ENCODE measurements at places on chromosomes 6 and 20. TPM values are rescaled to one million over a fixed set of nuclear protein-coding genes. Genes with fewer than 3 reads are reported as not detected.

DNA sequence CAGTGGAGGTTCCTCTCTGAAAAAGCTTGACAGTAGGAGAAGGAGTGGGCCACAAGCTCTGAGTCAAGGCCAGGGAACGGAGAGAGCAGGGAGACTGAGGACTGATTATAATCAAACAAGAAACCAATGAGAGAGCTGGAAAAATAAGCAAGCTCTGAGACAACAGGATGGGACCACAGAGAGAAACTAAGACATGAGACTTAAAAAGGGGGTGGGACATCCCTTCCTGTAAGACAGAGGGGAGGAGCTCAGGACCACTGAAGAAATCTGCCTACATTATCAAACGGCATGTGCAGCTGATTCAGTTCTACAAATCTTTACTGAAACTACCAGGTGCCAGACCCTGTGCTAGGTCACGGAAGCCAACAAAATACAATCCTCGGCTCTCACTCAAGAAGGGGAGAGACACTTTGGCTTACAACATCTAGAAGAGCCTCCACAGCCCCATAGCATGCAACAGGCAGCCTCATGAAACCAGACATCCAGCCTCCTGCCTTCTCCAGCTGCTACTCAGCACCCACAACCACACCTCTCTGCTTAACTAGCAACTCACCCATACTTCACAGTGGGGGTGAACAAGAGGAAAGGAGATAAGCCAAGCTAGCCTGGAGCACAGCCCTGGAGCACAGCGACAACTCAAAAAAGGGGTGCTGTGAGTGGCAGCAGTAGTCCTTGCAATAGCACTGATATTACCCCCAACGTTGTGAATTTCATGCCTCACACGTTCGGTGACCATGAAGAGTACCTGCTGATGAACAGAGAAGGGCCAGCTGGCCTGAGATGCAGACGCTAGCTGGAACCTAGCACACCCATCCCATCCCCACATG, 39.1 kb upstream of the ANKRD60 start:
- H3K4me3 ChIP-seq = no peak overlapping the region
- DNase-seq = peak; percentile 53
- peaks cover 18% of the 10 kb centered on the region for H3K4me1 ChIP-seq

GRCh38 chr6:145707397-145707796, 27.9 kb downstream of the EPM2A start:
- H3K36me3 ChIP-seq = no peaks in the 10 kb centered on the region
- no peak overlapping the region for H3K4me3 ChIP-seq
- DNase-seq = no peak
- no peaks in the 10 kb centered on the region for H3K4me1 ChIP-seq
- no peaks in the 10 kb centered on the region for H3K27me3 ChIP-seq

DNA sequence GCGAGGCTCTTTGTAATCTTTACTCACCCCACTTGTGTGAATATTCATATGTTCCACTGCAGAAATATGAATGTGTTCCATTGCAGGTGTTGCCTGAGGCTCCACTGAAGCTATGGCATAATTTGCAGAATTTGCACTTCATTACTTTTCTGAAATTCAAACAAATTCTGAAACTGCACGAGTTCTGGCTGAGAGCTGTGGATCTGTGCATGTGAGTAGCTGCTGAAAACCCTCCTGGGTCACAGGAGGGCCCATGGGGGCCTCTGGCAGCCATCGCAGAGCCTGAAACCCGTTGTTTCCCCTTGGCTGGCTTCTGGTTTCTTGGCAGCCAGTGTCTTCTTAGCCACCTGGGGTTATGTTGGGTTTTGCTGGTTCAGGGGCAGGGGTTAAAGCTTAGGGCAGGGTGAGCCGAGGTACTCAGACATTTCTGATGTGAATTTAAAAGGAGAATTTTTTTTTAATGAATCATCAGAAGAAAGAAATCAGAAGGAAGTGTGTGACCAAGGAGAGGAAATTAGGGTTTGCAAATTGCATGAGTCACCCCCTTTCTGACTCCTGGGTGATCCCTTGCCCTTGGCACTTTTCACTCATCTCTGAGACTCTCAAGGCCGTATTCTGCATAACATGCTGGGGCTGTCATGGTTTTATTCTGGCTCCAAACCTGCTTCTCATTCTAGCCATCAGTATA, 40.6 kb downstream of the TOX2 start:
- no peaks in the 10 kb centered on the region for H3K27me3 ChIP-seq
- DNase-seq = peak; percentile 11
- H3K4me3 ChIP-seq = peak overlapping the region; percentile 68
- H3K4me1 ChIP-seq = peaks cover 70% of the 10 kb centered on the region
- no peak overlapping the region for H3K27ac ChIP-seq

- H3K4me1 ChIP-seq = no peaks in the 10 kb centered on the region
- no peaks in the 10 kb centered on the region for H3K36me3 ChIP-seq
- no peak for DNase-seq
- no peak overlapping the region for H3K27ac ChIP-seq
- H3K27me3 ChIP-seq = peaks cover 12% of the 10 kb centered on the region
Measured at GRCh38 chr6:113930183-113930582, 40.8 kb downstream of the HDAC2 start.

DNA sequence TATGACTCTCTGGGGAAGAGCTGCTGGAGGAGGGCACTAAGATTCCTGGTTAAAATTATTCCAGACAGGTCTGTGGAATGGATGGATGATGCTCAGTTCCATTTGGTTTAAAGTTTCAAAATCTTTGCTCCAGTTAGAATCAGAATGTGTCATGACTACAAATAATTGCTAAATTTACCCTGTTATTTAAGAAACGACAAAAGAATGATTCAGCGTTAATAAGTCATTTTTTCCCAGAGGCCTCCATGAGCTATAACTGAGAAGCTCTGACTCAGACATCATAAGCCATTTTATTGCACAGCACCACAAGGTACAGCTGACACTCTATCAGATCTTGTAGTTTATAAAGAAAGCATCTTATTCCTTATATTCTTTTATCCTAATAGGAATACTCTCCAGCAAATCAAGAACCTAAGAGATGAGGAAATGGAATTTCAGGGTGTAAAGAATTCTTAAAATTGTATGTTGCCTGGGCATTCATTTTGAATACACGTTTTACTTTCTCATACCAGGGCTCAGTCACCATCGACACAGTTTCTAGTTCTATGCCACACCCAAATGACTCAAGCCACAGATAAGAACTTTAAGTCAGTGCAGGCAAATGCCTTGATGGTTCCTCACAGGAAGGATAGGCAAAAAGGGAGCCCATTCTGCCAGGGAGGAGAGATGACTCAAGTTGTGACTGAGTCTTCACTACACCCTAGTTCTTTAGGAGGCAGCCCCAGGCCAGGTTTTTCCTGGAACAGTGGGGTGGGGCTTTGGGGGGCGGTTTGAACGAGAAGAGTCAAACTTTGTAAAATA, 636.0 kb downstream of the MMUT start:
- no peak overlapping the region for H3K4me3 ChIP-seq
- H3K27ac ChIP-seq = no peak overlapping the region
- no peak for DNase-seq
- H3K27me3 ChIP-seq = no peaks in the 10 kb centered on the region
- no peaks in the 10 kb centered on the region for H3K4me1 ChIP-seq

DNA sequence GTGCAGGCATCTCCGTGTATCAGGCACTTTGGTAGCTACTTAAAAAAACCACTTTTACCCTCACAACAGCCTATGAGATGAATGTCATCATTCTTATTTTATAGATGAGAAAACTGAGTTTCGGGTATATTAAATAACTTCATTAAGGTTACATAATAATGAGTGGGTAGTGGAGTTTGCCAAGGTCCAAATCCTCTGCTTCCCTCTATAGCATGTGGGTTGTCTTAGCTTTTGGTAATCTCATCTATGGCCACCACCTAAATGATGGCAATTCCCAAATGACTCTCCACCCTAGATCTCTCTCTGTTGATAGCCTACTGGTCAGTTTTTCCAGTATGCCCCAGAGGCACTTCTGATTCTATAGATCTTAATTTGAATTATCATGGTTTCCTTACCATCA, 3.7 kb upstream of the RNF144B start:
- no peak overlapping the region for H3K27ac ChIP-seq
- H3K4me3 ChIP-seq = no peak overlapping the region
- H3K36me3 ChIP-seq = no peaks in the 10 kb centered on the region
- H3K27me3 ChIP-seq = peaks cover 5% of the 10 kb centered on the region
- peaks cover 19% of the 10 kb centered on the region for H3K4me1 ChIP-seq
- no peak for DNase-seq

DNA sequence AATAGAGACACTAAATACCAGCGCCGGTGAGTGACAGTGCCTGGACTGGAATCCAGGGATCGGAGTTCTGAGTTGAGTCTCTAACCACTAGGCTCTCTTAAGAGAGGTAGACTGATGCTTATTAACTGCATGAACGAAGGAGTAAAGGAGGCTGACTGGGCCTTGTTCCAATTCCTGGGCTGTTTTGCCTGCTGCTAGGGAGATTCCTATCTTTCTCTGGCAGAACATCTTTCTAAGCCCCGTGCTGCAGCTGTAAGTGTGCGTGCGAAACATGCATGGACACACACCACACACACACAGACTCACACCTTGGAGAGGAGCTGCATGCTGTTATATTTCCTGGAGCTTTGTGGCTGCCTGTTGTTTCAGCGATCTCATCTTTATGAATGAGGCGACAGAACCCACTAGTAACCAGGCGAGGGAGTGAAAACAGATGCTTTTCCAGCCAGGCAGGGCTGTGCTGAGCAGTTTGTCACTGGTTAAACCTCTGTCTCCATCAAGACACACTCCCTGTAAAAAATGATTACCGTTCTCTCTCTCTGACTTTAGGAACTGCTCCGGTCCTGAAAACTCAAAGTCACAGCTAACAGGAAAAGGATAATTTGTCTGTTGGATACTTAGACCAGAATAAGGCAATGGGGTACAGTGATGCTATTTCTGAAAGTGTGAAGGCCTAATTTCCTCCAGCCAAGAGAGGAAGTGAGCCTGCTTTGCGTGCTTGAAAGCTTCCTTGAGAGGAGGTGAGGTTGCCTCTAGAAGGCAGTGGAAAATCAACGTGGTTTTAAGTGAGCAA, 157.4 kb upstream of the ZNF217 start:
- no peak for DNase-seq
- peak overlapping the region; percentile 62 for H3K4me3 ChIP-seq
- H3K27ac ChIP-seq = peak overlapping the region; percentile 60
- no peaks in the 10 kb centered on the region for H3K27me3 ChIP-seq

DNA sequence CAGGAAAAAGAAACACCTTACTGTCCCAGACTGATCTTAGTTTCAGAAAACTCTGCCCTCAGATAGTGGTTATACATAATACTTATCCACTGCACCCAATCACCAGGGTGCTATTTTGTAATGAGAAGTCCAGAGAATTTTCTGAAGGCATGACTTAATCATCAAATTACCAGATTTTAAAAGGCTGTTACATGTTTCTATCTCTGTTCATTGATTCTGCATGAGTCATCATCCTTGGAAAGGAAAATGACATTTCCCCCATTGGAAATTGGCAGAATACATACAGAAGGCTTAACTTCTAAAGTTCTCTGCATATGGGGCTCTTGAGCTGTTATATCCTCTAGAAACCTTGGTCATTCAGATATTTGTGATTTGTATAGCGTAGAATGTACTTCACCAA, 587.9 kb upstream of the FLRT3 start:
- DNase-seq = no peak
- no peaks in the 10 kb centered on the region for H3K4me1 ChIP-seq
- no peaks in the 10 kb centered on the region for H3K36me3 ChIP-seq
- H3K27ac ChIP-seq = no peak overlapping the region
- H3K4me3 ChIP-seq = no peak overlapping the region

GRCh38 chr6:104887350-104887749, 27.6 kb upstream of the HACE1 start:
- H3K4me1 ChIP-seq = no peaks in the 10 kb centered on the region
- no peak overlapping the region for H3K27ac ChIP-seq
- H3K27me3 ChIP-seq = peaks cover 3% of the 10 kb centered on the region
- H3K4me3 ChIP-seq = no peak overlapping the region
- H3K36me3 ChIP-seq = no peaks in the 10 kb centered on the region

DNA sequence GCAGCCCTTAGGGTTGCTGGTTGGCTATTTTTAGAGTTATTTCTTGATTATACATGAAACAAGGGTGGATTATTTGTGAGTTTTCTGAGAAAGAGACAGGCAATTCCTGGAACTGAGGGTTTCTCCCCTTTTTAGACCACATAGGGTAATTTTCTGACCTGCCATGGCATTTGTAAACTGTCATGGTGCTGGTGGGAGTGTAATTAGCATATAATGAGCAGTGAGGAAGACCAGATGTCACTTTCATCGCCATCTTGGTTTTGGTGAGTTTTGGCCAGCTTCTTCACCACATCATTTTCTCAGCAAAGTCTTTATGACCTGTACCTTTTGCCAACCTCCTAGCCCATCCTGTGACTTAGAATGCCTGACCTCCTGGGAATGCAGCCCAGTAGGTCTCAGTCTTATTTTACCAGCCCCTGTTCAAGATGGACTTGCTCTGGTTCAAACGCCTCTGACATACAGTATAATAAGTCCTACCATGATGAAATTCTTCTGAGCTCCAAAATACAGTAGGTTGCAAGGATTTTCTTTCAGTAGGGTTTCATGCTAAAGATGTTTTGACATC, 117.1 kb downstream of the ISM1 start:
- H3K4me1 ChIP-seq = no peaks in the 10 kb centered on the region
- H3K4me3 ChIP-seq = no peak overlapping the region
- H3K27me3 ChIP-seq = no peaks in the 10 kb centered on the region

DNA sequence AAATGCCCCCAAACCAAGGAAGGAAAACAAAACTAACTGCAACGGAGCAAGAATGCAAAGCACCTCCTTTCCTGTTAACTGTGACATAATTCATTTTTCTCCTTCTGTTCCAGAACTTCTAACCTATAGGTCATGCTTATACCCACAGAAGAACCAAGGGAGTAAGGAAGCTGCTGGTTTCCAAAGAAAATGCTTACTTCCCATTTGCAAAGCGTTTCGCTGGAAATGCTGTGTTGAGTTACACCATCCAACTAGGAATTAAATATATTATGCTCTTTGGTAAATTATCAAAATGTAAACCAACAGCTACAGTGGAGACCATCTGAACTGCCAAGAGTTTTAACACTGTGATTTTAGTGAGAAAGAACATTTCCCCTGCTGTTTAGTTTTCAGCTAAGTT, 42.9 kb downstream of the ATXN1 start:
- H3K4me3 ChIP-seq = no peak overlapping the region
- peaks cover 5% of the 10 kb centered on the region for H3K4me1 ChIP-seq
- H3K36me3 ChIP-seq = peaks cover 8% of the 10 kb centered on the region
- no peaks in the 10 kb centered on the region for H3K27me3 ChIP-seq

GRCh38 chr6:94401311-94401710, 982.0 kb upstream of the EPHA7 start:
- H3K27me3 ChIP-seq = no peaks in the 10 kb centered on the region
- no peak for DNase-seq
- no peaks in the 10 kb centered on the region for H3K36me3 ChIP-seq

- DNase-seq = no peak
- no peak overlapping the region for H3K27ac ChIP-seq
- H3K4me3 ChIP-seq = no peak overlapping the region
- H3K27me3 ChIP-seq = peaks cover 7% of the 10 kb centered on the region
- no peaks in the 10 kb centered on the region for H3K36me3 ChIP-seq
Measured at GRCh38 chr6:87914637-87915395, 132.8 kb upstream of the SPACA1 start.

GRCh38 chr20:24720957-24721356, 228.1 kb upstream of the CST7 start:
- no peak overlapping the region for H3K4me3 ChIP-seq
- H3K27ac ChIP-seq = no peak overlapping the region
- no peaks in the 10 kb centered on the region for H3K36me3 ChIP-seq

TENT5A gene
- 4.8 TPM for total RNA-seq

RIPPLY2 gene
- not detected for total RNA-seq

HDGFL1 gene
- not detected for total RNA-seq

NHLRC1 gene
- 0.67 TPM for total RNA-seq

CRISP3 gene
- not detected for total RNA-seq

BCAS1 gene
- total RNA-seq = 15.6 TPM

AK9 gene
- 8.1 TPM for total RNA-seq

RIPOR2 gene
- total RNA-seq = 364 TPM
